Stimulated activated effector memory CD8-positive, alpha-beta T cell treated with anti-CD3 and anti-CD28 coated beads, Interleukin-12 subunit alpha, Interleukin-12 subunit beta, amount 100 ng/mL, for 72 hours (primary cell): ENCODE measurements at places on chromosomes 7 and 10.

DNA sequence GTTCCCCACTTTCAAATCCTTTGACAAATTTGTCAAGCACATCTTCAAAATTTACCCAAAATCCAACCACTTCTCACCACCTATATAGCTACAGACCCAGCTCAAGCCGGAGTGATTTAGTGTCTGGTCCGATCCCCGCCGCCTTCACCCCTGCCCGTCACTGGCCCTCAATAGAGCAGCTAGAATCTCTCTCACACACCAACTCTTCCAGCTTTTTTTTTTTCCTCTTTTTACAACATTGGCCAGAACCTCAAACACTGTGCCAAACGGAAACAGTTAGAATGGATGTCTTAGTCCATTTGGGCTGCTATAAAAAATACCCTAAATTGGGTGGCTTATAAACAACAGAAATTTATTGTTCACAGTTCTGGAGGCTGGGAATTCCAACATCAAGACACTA is 41.1 kb upstream of the TMEM72 start:
- DNase-seq: no peak

- DNase-seq: no peak
Observed at GRCh38 chr7:25846722-25847121, 305.3 kb upstream of the NFE2L3 start.

GRCh38 chr10:106682175-106682574 is 482.3 kb downstream of the SORCS1 start:
- DNase-seq: no peak

- DNase-seq: no peak
Observed at GRCh38 chr7:73995330-73995729, 32.6 kb upstream of the ELN start.

DNA sequence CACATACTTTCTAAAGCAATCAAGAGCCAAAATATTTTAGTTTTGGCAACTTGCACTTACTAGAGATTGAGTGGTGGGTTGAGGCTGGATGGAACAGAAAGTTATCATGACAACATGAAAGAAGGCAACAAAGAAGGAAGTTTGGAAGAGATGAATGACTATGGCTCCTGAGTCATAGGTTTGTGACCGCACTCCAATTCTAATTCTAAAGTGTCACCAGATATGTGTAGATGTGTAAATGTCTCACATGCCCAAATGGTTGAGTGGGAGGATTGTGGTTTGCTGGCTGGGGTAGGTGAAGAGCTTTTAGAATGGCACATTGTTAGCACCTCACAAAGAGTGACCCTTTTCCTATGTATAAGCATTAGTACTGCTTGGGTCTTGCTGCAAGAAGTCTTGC is 20.2 kb downstream of the TAS2R16 start:
- DNase-seq: no peak

DNA sequence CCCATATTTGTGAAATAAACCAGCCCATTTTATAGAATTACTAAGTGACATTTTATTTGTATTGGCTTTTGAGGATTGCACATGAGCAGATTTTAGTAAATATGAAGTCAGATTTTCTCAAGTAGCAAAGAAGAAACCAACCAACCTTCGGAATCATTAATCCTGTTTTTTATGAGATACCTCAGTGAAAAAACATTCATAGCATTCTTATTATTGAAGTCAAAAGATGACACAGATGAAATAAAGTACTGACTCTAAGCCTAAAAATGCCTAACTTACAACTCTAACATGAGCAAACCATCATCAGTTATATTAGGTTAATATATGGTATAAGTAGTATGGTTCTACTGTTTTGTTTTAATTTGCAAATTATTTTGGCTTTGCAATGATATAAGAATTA is 59.9 kb upstream of the AGBL3 start:
- DNase-seq: no peak

DNA sequence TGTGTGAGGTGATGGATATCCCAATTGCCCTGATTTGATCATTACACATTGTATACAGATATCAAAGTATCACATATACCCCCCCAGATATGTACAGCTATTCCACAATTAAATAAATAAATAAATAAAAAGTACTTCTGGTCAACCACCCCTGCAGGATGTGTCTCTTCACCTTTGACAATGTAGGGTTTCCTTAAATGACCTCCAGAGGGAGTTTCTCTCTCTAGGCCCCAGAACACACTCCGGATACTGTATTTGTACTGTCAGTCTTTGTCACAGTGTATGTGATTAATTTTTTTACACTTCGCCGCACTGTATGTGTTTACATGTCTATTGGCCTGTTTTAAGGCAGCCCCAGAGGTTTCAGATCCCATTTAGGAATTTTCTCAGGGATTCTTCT is 123.6 kb downstream of the ADCYAP1R1 start:
- no peak for DNase-seq

DNA sequence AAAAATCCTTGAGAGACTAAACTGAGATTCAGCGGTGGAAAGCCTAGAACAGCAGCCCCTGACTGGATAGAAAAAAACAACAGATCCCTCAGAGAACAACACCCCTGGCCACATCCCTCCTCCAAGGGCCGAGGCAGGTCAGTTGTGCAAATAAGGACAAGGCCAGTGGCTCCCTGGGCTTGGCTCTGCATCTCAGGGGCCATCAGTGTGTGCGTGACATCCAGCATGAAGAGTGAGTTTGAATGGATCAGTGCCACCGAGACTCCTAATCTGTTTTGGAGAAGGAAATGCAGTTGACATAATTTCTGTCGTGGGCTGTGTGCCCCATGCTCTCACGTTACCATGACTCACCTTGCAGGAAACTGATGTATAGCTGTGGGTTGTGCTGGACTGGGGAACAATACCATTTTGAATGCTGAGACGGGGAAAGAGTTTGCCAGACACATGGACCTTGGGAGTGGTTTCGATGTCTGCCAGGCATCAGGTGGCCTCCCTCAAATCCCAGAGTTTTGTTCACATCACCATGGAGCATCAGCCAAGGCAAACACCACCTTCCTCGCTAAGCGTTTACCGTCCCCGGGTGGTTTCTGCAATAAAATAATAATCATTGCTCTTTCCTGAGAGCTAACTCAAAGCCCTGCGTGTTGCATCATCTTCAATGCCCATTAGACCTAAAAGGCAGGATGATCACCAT is 153.2 kb upstream of the FZD8 start:
- DNase-seq: no peak

DNA sequence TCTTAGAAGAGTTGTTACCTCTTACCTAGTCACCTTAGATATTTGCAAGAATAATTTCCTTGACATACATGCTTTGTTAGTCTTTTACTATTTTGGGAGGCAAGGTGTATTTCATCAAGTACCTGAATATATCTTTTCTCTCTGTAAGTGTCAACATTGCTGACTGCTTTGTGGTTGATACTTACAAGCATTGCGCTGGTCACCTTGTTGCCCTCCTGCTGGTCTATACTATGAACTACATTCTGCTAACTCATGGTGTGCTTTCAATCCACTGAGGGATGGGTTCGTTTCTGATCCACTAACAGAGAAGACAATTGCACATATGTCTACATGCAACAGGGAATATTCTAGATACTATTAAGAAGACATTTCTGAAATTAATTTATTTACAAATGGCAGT is 837.8 kb upstream of the COBL start:
- DNase-seq: no peak

DNA sequence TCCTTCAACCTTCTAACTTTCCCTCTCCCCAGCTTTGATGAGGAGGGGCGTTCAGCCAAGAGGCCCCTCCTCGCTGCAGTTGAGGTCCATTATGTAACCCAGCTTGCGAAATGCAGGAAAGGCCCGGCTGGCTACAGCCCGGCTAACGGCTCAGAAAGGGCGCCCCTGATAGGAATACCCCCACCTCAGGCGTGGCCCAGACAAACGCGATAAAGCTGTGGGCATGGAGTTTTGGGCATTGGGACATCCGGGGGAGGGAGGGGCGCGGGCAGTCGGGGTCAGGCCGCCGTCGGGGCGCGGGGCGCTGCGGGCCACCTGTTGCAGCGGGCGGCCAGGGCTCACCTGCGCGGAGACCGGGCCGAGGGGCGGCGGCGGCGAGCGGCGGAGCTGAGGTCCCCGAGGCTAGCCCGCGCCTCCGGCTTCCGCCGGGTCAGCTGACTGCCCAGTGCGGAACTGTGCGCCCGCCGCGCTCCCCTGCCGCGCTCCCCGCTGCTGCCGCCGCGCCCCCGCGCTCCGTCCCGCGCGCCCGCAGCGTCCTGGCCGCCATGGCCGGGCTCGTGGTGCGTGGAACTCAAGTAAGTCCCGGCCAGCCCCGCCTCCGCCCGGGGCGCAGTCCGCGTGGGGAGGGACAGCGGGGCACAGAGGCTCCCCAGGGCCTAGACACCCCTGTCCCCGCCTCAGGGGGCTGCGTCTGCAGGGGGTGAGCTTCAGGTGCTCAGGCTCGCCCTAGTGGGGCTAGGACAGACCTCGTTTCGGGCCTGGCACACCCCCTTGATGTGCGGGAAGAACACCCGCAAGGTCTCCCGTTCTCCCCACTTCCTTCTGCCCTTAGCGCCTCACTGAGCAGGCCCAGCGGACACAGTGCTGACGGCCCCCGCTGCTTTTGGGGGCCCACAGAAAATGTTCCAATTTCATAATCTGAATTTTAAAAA is at the start of gene LRMDA:
Gene LRMDA, plus strand, starts transcription at position 445 of the 932 bp plus-strand sequence.
- DNase-seq: no peak

- DNase-seq: no peak
Observed at GRCh38 chr7:137454246-137454724, 110.8 kb upstream of the PTN start.

DNA sequence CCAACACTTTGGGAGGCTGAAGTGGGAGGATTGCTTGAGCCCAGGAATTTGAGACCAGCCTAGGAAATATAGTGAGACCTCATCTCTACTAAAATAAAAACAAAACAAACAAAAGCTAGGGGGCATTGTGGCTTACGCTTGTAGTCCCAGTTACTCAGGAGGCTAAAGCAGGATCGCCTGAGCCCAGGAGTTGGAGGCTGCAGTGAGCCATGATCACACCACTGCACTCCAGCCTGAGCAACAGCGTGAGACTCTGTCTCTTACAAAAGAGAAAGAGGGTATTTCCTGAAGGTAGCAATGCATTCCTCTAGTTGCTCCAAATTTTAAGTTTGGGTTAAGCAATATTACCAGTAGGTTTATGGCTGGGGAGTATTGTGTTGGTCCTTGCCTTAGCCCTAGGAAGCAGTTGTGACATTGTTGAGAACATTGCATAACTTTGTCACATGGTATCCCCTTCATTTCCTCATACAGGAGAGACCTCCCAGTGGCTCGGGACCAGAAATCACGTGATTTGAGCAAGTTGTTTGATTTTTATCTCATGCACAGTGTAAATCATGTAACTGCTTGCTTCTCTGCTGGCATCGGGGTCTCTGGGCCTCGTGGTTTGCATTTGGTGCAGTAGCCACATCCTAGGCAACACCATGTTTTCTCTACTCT is 23.3 kb upstream of the SMARCD3 start:
- no peak for DNase-seq

DNA sequence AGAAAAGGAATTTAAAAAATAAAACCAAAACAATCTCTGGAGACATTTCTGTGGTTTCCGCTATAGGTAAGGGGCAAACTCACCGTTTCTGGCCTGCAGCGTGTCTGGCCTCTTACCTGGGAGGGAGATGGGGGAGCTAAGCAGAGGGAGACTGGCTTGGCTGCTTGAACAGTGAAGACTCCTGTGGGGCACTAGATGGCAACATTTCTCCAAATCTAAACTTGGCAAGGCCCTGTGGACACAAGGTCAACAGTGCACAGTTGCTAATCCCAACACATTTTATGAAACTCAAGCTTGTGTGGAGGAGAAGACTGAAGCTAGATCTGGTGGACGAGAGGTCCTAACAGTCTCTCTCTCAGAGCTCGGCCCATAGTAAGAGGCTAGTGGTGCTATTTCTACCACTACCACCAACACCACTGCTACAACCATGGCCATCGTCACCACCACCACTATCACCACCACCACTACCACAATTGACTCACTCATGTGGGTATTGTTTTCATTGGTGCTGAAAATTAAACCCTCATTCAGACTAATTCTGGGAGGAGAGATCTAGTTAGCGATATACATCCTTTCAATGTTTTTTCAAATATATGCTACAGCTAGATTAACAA is 28.4 kb upstream of the CDHR3 start:
- no peak for DNase-seq

GRCh38 chr7:126213876-126214275 is 1038.9 kb downstream of the GRM8 start:
- no peak for DNase-seq

DNA sequence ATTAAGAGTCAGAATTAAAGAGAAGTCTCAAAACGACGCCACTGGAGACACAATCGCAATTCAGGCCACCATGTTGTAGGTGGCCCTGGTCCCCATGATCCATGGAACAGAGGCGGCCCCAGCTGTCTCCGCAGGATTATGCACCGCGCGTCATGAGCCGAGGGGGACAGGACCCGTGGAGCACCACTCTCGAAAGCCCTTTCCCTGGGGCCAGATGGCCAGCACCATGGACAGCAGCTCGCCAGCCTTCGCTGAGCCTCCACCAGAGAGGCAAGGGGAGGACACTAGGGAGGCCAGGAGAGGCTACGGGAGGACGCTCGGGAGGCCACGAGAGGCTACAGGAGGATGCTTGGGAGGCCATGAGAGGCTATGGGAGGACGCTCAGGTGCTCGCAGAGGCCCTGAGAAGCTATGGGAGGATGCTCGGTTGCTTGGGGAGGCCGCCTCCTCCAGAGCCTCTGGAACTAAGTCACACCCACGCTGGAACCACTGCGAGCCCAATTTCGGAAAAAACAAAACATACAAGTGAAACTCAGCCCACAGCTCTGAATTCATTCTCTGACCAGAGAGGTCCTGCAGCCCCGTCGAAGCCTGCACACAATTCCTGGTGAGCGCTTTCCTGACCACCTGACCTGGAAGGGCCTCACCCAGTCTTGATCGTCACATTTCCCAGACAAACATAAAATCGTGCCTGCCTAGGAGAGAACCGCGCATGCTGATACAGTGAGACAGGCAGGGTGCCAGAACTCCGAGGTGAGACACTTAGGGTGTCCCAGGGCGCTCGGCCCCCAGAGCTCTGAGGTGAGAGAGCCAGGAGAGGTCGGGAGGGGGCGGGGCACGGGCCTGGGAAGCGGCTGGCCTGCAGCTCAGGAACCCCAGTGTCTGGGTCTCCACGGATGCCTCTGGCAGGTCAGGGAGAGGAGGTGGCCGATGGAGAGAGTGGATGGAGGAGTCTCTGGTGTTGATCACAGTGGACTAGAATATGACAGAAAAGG is 224.4 kb downstream of the PTPRN2 start:
- DNase-seq: no peak

DNA sequence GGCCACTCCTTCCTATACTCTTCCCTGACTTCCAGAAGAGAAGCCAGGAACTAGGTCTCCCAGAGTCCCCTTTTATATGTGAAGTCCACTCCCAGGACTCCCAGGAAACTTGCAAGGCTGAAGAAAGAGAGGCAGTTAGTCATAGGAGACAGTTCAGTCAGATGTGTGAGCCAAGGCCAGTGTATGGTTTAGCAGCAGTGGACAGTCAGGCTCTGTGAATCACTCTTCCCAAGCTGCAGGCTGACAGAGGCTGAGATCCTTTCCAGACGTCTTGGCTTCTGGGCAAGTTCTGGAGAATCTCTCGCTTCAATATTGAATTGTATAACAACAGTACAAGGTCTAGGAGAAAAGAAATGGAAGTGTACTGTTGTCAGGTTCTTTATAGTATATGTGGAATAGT is 26.9 kb downstream of the BLVRA start:
- no peak for DNase-seq

- peak; percentile 81 for DNase-seq
Observed at GRCh38 chr10:69317175-69317604, 38.9 kb downstream of the HK1 start.

- no peak for DNase-seq
Observed at GRCh38 chr7:23347682-23348180, 48.6 kb downstream of the MALSU1 start.
